D341Med (cell line): ENCODE measurements at places on chromosomes 1 and 21.

GRCh38 chr1:17405898-17406759 is 33.3 kb downstream of the RCC2 start:
- DNase-seq = peak; percentile 77

GRCh38 chr1:221141096-221141495 is 261.9 kb downstream of the HLX start:
- no peak for DNase-seq

DNA sequence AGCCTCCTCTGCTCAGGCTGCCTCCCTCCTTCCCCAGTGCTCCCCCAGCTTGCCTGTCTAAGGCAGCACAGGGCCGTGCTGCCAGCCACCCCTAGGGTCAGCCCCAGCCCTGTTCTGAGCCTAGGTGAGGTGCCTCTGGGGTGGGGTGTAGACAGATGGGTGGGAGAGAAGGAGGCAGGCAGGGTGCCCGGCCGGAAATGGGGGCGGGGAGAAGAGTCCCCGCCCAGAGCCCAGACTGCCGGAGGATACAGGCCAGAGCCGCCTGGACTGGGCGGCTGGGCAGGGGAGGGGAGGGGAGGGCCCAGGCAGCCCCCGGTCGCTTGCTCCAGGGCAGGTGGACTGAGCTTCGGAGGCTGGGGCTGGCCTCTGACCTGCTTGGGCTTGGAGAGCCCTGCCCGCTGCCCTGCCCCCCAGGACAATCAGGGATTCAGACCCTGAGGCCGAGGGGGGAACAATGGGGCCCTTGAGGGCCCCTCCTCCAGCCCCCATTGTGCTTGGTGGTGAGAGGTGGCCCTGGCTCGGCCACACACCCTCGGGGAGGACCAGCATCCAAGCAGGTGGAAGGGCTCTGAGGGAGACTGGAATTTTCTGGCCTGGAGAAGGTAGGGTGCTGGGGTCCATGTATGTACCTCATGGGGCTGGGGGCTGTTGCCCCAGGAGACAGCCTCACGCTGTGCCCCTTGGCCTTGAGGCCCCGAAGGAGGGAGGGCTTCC is at the start of gene GJC2:
TSS of gene GJC2 (plus strand) at position 525 of the 714 bp plus-strand sequence. CDS start 7,829 bp downstream, outside the sequence.
- peak; percentile 45 for DNase-seq

DNA sequence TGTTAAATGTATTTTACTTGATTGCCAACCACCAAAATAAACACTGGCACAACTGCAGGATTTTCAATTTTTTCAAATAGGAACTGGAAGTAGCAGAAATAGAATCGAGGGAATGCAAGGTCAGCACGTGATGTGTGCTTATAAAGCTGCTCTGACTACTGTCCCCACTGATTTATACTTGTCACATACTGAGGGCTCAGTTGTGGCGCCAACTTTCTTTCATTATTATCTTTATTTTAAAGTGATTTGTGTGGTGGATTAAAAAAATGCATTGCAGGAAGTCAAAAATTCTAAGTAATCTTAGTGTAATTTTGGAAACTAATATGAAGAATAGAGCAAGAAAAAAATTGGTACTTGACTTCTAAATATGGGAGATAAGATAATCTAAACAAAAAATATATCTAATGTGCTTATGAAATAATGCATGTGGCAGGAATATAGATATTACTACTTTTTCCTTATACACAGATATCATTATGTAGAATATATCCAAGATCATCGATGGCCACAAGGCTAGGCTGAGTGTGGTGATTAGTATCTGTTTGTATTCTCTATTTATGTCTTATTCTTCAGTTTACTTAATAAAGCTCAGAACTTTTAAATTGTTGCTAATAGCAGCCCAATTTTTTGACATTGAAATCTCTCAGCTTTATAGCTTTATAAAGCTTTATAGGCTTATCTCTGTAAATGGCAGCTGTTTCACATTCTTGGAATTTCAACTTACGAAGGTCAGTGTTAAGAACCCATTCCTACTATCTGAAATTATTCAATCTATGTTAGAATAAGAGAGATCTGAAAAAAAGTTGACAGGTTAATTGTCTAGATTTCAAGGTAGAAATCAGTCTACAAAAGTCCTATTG is 404.5 kb upstream of the ADAMTS5 start:
- DNase-seq = no peak
